Activated T-cell treated with anti-CD3 and anti-CD28 coated beads, Interleukin-2, amount 50 U/mL, for 1 hour (primary cell): ENCODE measurements at places on chromosomes 3 and 15.

DNA sequence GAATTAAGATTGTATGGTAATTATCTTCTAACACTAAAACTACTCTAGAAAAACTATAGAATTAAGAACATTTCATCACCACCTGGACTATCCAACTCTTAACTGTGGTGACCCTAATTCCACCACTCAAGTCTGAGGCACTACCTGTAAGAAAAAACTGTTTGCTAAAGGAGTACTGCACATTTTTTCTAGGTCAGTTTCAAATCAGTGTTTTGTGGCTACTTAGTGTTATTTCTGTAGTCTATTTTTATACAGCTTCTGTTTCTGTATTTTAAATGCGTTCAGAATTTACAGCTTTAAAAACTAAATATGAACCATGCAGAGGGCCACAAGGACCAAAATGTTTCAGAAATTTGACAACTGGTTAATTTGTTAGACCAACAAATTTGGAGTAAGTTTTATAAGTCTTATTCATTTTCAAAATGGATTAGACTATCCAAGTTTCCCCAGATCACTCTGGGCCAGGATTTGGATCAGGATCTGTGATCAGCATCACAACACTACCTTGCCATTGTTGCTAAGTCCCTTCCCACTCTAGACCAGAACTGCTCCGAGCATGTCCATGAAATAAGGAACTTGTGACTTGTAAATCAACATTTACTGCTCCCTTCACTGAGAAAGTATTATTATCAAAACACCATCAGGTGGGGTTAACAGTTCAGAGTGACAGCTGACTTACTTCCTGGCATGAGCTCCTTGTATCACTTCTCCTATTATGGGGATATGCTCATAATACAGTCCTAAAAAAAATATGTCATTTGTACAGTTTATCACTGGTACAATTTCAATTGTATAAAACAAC, 8.6 kb downstream of the GLT8D1 start:
- DNase-seq = no peak

- no peak for DNase-seq
These were observed 97.3 kb downstream of the XXYLT1 start for GRCh38 chr3:195173657-195174056.

- DNase-seq = peak; percentile 94
These were observed at the start of gene NEK10 for GRCh38 chr3:27368831-27369607. TSS of gene NEK10 (minus strand) at chr3:27369383. CDS start at chr3:27352882, 16,501 bp downstream.

GRCh38 chr3:47573190-47574172, 5.2 kb downstream of the CSPG5 start:
- no peak for DNase-seq

DNA sequence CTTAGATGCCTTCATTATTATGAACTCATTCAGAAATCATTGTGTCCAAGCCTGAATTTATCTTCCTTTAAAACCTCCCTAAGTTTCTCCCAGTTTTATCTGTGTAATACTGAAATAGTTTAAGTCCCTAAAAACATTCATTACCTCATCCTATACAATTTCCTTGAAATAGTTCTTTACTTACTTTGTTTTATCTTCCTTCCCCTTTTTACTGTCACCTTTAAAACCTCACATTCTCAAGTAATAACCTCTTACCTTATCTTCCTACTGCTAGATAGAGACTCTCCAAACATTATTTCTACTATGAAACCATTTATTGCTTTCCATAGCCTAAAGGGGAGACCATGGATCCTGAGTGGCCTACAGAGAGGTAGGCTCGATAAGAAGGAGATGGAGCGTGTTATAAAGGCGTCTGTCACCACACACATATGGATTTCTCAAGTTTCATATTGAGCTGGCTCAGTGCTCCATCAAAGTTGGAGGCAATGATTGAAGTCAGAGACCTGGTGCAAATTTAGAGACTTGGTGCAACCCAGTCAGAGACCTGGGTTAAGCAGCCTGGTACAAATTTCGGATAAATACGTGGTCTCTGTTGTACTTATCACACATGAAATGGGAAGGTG, 140.4 kb downstream of the NFKBIZ start:
- DNase-seq = no peak

GRCh38 chr3:14634763-14635400, 16.7 kb upstream of the CCDC174 start:
- DNase-seq = no peak

- no peak for DNase-seq
These were observed 83.1 kb downstream of the XXYLT1 start for GRCh38 chr3:195187609-195188425.

GRCh38 chr15:84929795-84930603, 45.5 kb downstream of the SLC28A1 start:
- DNase-seq = no peak

DNA sequence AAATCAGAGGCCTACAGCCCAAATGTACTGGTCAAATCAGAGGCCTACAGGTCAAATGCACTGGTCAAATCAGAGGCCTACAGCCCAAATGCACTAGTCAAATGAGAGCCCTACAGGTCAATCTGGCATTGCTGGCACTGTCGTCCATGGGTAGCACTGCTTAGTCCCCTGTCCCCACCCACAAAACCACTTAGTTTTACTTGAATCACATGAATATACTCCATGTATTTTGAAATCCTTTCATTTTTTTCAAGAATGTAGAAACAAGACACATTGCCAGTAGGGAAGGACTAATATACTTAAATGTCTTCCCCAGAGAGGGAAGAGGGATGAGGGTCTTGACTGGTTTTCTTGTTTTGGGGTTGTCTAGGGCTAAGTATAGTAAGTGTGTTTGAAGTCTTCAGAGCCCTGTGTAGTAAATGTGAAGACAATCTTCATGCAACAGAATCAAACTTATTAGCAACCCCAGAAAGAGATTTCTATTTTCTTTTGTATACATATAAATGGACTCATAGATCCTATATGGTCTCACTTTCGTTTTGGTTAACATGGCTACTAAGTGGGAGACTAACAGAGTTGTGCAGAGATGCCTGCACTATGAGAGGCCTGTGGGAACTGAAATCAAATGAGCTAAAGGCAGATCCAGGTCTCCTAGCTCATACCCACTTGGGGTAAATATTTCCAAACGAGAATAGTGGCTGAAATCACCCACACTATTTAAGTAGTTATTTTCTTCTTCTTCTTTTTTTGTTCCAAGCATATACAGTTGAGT, 38.3 kb upstream of the DCUN1D1 start:
- no peak for DNase-seq

GRCh38 chr3:115659253-115660220, 36.2 kb downstream of the GAP43 start:
- DNase-seq = no peak

- DNase-seq = no peak
These were observed 212.7 kb downstream of the ALCAM start for GRCh38 chr3:105579439-105579838.

GRCh38 chr3:155262295-155262694, 31.2 kb downstream of the STRIT1 start:
- DNase-seq = no peak

GRCh38 chr15:40525855-40526254, 39.0 kb downstream of the CCDC32 start:
- DNase-seq = no peak

GRCh38 chr3:57168151-57168550, 3.0 kb upstream of the IL17RD start:
- no peak for DNase-seq

- DNase-seq = no peak
These were observed 86.8 kb downstream of the CCK start for GRCh38 chr3:42179110-42179725.

DNA sequence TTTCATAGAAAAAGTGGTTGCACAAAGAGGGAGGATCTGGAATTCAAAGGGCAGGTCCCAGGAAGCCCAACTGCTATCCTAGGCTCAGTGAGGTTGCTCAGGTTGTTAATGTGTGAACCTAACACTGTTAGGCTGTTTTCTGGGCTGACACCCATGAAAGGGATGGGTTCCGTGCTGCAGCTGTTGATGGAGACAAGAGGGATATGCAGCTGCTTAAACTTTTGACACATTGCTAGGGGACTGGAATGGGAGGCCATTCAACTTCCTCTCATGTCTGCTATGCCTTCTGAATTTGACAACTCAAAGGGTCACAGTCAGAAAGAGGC, 198.0 kb upstream of the NR2E3 start:
- no peak for DNase-seq
